A673 (cell line): ENCODE measurements at places on chromosomes 1 and 21.

DNA sequence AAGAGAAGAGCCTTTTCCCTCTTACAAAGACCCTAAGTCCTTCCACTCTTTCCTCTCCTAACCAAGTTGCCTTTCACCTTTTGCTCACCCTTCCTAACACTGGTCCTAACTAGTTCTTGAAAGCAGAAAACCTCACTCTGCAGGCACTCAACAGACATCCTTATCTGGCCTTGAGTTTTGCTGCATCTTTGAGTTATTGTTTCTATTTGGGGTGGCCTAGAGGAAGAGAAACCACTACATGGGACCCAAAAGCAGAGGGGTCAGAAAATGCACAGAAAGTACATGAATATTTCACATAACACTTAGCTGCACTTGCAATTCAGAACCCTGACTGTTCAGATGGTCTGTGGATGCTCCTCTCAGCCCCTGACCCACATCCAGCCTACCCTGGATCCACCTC lies 178.3 kb upstream of the SYT6 start:
- DNase-seq: no peak

GRCh38 chr1:18057623-18058022 lies 50.0 kb upstream of the IGSF21 start:
- DNase-seq: no peak

GRCh38 chr1:53560581-53561502 lies 101.6 kb downstream of the DMRTB1 start:
- DNase-seq: peak; percentile 2

- DNase-seq: no peak
Observed at GRCh38 chr1:229675396-229675795, 49.3 kb downstream of the URB2 start.

DNA sequence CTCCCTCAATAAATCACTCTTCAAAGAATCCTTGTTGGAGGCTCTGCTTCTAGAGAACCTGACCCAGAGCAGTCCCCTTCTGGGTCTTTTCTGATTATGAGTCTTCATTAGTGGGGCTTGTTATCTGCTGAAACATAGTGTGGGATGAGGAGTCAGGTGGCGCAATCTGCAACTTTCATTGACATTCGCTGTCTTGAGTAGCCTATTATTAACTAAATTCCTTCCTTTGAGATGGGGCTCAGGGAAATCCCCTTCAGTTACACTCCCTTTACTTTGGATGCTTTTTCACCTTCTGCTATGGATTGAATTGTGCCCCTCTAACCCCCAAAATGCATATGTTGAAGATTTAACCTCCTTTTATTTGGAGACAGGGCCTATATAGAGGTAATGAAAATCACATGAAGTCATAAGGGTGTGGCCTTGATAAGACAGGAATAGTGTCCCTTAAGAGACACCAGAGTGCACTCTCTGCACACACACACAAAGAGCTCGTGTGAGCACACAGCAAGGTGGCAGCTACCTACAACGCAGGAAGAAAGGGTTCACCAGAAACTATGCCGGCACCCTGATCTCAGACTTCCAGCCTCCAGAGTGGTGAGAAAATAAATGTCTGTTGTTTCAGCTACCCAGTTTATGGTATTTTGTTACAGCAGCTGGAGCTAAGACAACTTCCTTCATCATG lies 19.5 kb downstream of the DIO1 start:
- no peak for DNase-seq

- DNase-seq: no peak
Observed at GRCh38 chr1:156490401-156491032, 10.1 kb downstream of the MEF2D start.

DNA sequence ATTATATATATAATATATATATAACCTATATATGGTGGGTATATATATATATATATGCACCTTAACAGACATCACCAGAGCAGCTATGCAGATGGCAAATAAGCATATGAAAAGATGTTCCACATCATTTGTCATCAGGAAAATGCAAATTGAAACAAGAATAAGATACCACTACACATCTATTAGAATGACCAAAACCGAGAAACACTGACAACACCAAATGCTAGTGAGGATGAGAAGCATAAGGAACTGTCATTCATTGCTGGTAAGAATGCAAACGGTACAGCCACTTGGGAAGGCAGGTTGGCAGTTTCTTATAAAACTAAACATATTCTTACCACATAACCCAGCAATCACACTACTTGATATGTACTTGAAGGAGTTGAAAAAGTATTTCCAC lies 219.8 kb upstream of the PRMT6 start:
- DNase-seq: no peak

DNA sequence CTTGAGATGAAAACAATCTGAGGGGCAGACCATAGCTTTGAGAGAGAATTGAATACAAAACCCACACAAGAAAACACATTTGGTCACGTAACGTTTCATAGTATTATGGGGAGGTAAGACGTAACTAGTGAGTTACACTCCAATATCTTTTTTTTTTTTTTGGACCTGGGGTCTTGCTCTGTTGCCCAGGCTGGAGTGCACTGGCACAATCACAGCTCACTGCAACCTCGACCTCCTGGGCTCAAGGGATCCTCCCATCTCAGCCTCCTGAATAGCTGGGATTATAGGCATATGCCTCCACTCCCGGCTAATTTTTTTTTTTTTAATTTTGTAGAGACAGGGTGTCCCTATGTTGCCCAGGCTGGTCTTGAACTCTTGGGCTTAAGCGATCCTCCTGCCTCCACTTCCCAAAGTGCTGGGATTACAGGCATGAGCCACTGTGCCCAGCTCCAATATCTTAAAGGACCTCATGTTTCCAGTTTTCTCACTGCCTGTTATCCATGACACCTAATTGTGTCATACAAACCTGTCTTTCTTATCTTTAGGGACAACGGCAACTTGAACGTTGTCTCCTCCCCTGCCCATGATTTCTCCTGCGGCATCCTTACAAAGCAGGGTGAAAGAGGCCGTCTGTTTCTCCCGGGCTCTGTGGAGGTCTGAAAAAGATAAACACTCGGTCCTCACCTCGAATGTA lies 5.3 kb downstream of the TRIM45 start:
- no peak for DNase-seq

GRCh38 chr1:240149484-240150094 lies 57.9 kb downstream of the FMN2 start:
- DNase-seq: peak; percentile 24

DNA sequence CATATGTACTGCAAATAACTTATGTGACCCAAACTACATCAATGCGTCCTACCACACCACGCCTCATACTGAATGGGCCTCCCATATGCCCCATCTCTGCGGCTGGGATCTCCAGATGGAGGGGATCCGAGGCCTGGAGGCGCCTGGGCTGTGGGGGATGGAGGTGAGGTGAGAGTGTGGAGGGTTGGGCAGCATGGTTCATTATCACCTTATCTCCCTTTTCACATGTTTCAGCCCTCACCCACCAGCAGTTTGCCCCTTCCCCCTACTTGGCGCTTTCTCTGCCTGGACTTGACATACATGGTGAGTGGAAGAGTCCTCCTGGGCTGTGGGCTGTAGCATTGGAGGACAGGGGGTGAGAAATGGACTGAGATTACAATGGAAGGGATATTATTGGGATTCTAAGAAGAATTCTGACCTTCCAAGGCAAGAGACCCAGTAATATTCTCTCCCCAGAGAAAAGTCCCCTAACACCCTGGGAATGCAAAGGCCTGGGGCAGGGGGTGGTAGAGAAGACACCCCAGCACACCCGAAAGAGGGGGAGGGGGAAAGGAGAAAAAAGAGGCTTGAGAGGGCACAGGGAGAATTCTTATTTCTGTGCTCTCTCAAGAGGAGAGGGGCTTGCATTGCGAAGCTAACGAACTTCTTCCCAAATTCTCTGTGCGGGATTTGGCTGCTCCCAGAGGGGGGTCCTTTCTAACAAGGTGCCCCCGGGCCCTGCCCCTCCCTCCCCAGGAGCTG lies 61.4 kb downstream of the MEF2D start:
- DNase-seq: no peak

GRCh38 chr1:183597656-183598347 lies 7.5 kb upstream of the NCF2 start:
- no peak for DNase-seq

GRCh38 chr1:68281946-68282615 lies 49.8 kb upstream of the WLS start:
- no peak for DNase-seq

DNA sequence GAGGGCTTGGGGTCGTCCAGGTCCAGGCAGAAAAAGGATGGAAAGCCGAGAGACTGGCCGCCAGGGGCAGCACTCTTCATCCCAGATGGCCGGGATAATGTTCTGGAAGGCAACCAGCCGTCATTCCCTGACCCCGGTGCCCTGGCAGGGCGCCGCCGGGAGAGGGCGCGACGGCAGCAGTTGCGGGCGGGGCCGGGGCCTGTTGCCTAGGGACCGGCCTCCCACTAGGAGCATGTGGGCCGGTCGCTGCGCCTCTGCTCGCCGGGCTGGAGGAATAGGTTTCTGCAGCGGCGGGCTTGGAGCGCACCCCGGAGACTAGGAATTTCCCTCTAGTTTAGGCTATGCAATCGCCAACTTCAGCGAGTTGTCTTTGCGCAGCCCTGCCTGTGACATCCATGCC lies 11.0 kb downstream of the DMRTB1 start:
- DNase-seq: peak; percentile 38

GRCh38 chr1:5951846-5952410 lies 40.3 kb downstream of the NPHP4 start:
- no peak for DNase-seq

GRCh38 chr1:13794231-13795187 lies 94.5 kb downstream of the PRDM2 start:
- DNase-seq: no peak

- no peak for DNase-seq
Observed at GRCh38 chr1:14842891-14843290, 244.4 kb downstream of the KAZN start.

GRCh38 chr1:117656202-117656641 lies 50.4 kb downstream of the TENT5C start:
- DNase-seq: no peak

GRCh38 chr1:157382351-157382750 lies 170.0 kb downstream of the FCRL5 start:
- DNase-seq: no peak

DNA sequence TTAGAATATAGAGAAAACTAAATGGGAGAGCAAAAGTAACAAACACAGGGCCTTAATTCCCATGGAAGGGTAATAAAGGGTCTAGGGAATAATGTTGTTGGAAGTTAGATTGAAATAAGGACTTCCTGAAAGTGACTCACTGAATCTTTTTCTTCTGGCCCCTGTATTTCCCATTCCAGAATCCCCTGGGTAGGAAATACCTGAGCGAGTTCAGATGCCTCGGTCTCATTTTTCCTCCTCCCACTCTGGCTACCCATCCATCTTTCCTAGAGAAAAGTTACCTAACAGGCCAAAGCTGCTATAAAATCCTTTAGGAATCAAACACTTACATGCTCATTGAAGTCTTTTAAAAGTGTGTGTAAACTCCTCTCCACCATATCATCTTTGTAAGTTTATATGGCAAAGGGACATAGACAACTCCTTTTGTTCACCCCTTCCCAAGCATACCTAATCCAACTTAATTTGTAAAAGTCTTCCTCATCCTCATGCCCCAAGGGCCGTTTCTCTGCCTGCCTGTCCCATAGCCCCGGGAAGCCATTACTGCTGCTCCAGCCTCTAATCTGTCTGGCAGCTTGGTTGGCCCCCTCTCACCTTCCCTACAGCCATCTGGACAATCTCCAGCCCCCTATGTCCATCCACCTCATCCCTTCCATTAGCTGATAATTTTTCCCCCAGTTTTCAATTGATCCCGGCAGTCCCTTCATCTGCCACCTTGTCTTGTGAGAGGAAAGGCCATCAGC lies 3.3 kb upstream of the MEF2D start:
- DNase-seq: no peak

DNA sequence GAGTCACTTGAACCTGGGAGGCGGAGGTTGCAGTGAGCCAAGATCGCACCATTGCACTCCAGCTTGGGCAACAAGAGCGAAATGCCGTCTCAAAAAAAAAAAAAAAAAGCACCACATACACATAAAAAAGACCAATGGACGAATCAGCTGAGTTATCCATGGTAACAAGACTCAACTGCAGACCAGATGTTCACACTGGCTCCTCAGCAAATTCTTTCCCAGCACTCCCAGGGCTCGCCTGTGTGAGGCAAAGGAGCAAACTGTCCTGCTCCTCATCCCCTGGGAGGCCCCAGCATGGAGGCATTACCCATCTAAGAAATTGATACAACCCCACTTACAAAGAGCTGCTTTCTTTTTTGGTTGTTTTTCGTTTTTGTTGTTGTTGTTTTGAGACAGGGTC lies 3.1 kb downstream of the TMEM234 start:
- no peak for DNase-seq

DNA sequence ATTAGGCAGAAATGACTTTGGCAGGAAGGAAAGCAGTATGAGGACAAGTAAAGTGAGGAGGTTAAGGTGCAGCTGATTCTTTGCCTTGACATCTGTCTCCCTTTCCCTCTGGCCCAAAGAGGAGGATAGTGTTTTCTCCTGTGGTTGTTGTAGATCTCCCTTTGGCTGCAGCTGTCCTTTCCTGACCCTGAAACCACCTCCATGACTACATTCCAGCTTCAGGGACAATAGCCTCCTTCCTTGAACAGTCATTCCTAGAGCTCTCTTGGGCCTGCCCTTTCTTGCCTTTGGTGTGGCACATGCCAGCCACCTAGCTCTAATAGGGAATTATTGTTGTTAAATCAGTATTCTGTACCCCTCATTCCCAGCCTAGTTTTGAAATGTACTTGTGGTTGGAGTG lies 6.2 kb downstream of the ZMYM1 start:
- no peak for DNase-seq

DNA sequence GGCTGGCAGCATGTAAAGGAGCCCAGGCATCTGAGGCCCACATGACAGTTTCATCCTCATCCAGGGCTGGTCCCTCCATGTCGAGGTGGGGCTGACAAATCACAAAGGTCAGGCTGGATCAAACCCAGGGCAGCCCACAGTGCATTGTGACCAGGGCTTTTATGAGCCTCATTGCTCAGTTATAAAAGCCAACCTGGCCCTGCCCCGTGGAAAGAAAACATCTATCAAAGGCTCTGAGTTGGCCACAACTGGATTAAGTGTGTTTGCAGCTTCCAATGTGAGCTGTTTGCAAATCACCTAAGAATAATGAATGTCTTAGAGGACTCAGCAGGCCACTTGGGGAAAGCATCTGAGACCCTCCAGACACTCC lies 45.4 kb downstream of the GRHL3 start:
- DNase-seq: no peak

DNA sequence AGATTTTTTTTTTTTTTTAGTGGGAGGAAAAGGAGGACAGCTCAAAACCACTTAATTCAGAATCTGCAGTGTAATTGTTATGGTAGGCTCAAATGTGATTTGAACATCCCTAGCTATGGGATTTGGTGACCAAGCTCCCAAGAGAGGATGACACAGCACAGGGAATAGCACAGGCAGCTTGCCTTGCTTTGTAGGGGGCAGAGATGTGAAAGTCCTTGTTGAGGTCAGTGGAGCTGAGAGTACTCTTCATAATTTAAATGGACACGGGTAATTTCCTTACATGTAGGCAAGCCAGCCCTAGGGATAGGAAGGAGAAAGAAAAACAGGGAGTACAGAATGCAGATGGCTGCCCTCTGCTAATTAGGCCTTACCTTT lies 3.2 kb upstream of the UCK2 start:
- no peak for DNase-seq

GRCh38 chr1:54310439-54311328 lies 95.5 kb downstream of the SSBP3 start:
- DNase-seq: no peak
